Keratinocyte (primary cell): ENCODE measurements at places on chromosomes 16 and 17.

DNA sequence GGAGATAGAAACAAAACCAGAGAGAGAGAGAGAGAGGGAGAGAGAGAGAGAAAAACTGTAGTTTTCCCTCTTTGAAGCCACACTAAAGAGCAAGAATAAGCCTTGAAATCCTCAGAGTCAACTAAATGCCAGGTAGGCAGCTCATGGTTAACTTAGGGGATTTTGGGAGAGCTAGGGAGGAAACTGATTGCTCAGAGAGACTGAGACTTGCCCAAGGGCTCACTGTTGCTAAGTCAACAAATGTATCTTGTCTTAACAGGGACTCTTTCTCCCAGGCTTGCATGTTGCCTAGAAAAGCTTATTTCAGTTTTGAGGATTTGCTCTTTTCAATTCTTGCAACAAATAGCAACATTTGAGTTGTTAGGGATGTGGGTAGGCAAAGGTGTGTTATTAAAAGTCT is 4.5 kb upstream of the SLC5A11 start:
- H3K4me3 ChIP-seq = no peak overlapping the region
- no peaks in the 10 kb centered on the region for H3K27me3 ChIP-seq
- peaks cover 15% of the 10 kb centered on the region for H3K4me1 ChIP-seq
- no peaks in the 10 kb centered on the region for H3K36me3 ChIP-seq

- no peaks in the 10 kb centered on the region for H3K36me3 ChIP-seq
- no peaks in the 10 kb centered on the region for H3K27me3 ChIP-seq
- no peak overlapping the region for H3K27ac ChIP-seq
- H3K4me1 ChIP-seq = peaks cover 23% of the 10 kb centered on the region
- H3K4me3 ChIP-seq = no peak overlapping the region
- no peak for DNase-seq
Measured at GRCh38 chr17:27554911-27555310, 76.1 kb upstream of the LGALS9 start.

DNA sequence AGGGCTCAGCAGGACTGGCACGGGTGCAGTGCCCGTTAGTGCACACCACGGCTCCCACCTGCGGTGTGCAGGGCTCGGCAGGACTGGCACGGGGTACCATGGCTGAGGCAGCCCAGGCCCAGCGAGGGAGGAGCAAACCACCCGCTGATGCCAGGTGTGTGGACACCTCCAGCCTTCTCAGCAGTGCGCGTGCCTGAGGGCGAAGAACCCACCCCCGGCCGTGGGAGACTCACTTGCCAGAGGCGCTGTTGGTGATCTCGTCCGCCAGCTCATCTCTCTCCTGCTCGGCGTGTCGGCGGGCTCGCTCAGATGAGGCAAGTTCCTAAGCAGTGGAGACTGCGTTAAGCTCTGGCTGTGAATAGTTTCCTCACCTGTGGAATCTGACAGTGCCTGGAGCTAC is 45.4 kb downstream of the NDEL1 start:
- no peaks in the 10 kb centered on the region for H3K27me3 ChIP-seq
- no peak overlapping the region for H3K4me3 ChIP-seq
- peaks cover 45% of the 10 kb centered on the region for H3K36me3 ChIP-seq
- DNase-seq = no peak
- H3K4me1 ChIP-seq = no peaks in the 10 kb centered on the region

GRCh38 chr16:73213732-73214455 is 166.0 kb upstream of the ZFHX3 start:
- no peaks in the 10 kb centered on the region for H3K4me1 ChIP-seq
- no peaks in the 10 kb centered on the region for H3K27me3 ChIP-seq
- H3K4me3 ChIP-seq = no peak overlapping the region
- no peak overlapping the region for H3K27ac ChIP-seq
- DNase-seq = no peak
